IPS DF 19.7 (cell line): ENCODE measurements at places on chromosomes 7 and 10.

DNA sequence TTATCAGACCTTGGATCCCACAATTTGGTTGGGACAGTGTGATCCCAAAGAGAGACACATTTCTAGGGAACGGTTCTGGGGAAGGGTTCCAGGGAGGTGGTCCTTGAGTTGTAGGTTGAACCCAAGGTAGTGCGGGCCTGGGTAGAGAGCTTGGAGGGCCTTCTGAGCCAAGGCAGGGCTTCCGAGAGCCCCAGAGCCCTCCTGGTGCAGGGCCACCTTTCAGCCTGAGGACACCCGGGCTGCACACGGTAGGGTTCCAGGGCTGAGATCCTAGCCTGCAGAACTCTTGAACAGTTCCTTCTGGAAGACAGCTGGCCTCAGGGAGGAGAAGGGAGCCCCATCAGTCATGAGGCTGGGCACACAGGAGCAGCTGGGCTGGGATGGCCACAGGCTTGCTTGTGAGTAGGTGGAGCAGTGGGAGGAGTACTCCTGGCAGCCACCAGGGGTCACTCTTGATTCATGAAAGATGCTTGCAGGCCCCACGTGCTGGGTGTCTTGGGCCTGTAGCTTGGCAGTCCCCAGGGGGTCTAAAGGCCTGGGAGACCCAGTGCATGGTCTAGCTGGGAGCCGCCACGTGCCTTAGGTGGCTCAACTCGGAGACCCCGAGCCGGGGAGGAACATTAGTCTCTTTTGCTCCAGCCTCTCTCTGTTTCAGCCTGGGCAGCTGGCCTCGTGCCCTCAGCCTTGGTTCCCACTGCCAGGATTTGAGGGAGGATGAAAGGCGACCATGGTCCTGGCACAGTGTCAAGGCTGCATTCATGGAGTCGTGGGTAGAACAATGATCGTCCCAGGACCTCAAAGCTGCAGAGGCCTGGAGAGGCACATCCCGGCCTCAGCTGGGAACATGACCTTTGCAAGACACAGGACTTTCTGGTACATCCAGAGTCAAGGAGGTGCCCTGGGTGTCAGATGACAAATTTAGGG lies 381.6 kb downstream of the TYW1 start:
- peak; percentile 35 for DNase-seq

DNA sequence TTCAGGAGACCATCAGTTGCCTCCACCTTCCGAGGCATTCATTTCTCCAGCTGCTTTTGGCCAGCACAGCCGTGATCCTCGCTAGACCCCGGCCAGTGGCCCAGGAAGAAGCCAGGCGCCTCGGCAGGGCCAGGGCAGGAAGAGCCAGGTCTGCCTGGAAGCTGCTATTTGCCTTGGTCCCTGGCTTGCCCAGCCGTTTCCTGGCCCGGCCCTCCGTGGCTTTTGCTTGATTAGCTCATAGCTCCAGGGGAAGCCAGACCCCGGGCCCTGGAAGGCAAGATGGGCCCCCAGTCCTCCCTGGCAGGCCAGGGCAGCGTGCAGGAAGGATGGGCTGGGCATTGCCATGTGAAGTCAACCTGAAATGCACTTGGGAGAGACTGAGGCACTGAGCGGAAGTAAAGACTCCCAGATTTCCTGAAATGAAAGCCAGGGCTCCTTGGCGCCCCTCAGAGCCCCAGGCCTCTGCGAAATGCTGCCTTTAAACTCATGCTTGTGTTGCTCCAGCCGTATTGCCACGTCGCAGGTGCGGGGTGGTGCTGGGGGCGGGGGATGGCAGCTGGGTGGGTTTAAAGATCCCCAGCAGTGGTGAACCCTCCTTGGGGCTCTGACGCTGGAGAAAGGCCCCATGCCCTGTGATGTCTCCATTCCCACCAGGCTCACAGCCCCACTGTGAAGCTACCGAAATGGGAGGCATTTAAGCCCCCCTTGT lies 160.6 kb downstream of the GRK5 start:
- no peak for DNase-seq

GRCh38 chr7:74141705-74142104 lies 32.5 kb upstream of the EIF4H start:
- DNase-seq, result peak; percentile 57

GRCh38 chr7:32255036-32255435 lies 184.8 kb upstream of the PDE1C start:
- DNase-seq, result no peak

DNA sequence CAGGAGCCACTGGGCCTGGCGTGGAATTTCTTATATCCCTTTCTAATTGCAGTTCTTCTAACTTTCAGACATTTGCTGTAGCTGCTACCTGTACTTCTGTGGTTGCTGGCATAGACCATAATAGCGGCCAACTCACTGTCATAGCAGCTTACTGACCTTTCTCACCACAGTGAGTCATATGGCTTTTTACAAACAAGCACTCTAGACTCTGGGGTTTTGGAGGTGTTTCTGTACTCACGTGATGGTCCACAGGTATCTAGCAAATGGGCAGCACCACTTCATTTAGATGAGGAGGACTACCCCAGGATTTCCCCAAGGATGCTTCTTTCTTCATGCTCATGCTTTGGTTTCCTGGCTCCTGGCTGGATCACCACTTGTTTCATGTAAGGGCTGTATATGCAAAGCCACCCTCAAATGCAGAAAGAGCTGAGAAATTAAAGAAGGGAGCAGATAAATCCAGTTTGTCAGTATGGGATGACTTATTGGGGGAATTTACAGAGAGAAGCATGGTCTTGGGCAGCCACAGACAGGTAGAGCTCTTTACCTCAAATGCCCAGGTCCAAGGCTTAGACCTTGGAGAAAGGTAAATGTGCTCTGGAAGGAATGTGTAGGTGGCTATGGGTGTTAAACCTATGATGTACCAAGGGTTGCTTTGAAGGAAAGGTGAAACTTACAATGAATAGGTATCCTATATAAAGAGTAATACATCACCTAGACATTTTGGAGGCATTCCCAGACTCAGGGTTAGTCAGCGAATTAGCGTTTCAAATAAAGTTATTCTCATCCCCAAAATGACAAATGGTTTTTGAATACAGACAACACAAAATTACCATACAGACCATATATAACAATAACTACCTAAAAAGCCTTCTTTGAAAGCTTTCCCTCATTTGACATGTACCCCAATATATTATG lies 15.9 kb upstream of the SLC25A16 start:
- DNase-seq, result no peak

GRCh38 chr10:26573674-26574073 lies 123.8 kb upstream of the PDSS1 start:
- peak; percentile 28 for DNase-seq

DNA sequence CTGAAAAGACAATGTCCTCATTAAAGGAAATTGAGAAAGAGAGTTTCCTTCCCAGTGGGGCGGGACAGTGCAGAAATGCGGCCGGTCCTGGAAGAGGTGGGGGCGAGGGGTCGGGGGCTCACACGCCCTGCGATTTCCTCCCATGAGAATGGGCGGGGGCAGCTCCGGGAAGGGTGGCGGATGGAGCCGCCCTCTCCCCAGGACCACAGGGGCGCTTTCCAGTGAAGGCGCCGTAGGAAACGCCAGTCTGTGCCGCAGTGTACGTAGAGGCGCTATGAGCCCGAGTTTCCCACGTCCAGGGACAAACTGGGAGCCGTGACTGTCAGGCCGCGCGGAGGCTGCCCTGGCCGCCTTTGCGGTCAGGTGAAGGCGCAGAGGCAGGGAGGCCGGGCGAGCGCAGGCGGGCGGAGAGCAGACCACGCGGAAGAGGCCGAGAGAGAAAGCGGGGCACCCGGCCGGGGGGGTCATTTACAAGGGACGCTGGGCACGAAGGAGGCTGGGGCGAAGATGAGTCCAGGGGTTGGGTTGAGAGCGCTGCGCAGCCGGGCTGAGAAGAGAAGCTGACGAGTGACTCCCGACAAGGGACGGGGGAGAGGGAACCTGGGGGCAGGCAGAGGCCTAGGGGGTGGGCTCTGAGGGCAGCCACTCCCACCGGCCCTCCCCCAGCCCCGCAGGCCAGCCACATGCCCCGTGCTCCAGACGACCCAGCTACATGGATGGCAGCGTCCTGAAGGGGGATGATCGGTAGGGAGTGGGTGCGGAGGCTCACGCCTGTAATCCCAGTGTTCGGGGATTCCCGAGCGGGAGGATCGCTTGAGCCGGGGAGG lies 45.0 kb downstream of the ALOX5 start:
- DNase-seq, result no peak

DNA sequence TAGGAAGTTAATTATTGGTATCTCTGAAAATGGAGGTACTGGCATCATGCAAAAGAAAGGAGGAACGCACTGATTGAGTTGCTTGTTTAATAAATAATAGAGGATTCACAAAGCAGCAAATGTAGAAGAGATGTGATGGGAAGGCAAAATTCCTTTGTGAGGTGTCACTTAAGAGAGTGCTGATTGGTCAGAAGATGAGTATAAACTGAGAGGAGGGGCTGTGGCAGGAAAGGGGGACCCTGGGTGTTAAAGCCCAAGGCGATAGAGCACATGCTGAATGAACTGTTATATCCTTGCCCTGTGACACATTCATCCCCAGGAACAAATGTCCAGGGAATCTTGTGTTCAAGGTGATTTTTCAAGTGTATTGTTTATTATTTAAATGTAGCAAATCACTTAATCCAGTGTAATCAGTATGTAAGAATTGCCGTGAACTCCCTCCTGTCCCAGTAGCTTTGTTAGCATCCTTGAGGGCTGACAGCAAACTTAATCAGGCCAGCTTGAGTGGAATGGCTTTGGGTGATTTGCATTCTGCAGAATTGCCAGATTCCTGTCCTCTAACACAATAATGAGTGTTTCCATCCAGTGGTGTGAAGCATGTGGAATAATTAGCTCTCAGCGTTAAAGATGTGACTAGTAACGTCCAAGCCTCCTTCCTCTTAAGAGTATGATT lies 111.9 kb downstream of the CHN2 start:
- DNase-seq, result no peak

DNA sequence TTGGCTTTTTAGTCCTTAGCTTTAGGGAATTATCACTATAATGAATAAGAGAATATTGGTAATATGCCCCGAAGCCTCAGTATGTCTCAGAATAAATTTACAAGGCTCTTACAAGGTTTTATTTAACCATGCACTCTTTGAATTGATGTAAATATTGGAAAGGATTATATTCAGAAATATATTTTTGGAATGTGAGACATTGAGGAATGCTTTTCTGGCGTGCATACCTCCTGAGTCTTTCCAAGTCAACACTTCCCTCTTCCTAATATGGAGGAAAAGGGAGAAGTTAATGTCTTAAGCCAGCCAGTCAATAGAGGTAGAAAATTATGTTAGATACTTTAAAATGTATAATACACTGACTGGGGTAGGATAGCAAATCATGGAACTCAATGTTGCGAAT lies 1.2 kb upstream of the OR2F1 start:
- DNase-seq, result no peak

GRCh38 chr7:141115965-141116364 lies 42.1 kb downstream of the TMEM178B start:
- DNase-seq, result no peak

GRCh38 chr10:129676014-129676413 lies 209.0 kb downstream of the MGMT start:
- DNase-seq, result no peak

DNA sequence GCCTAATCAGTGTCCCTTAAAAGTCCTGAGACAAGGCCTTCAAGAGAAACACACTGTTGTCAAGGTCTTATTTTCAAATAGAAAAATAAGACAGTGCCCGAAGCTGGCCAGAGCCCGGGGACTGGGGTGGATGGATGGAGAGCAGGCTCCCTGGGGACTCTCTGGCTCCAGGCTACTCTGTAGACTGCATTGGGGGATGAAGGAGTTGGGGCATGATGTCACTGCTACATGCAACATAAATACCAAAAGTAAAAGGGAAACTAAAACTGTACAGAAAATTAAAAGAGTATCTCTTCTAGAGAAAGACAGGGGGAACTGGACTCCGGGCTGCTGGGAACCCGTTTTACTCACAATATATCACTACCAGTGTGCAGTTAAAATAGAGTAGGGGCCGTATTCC lies 629.8 kb downstream of the KCNMA1 start:
- no peak for DNase-seq

GRCh38 chr7:99371376-99371920 lies 3.1 kb upstream of the ARPC1B start:
- DNase-seq, result no peak

GRCh38 chr7:74334030-74334429 lies 44.8 kb downstream of the CLIP2 start:
- DNase-seq, result no peak

- DNase-seq, result no peak
Measured at GRCh38 chr10:11668847-11669610, 57.6 kb upstream of the USP6NL start.

- no peak for DNase-seq
Measured at GRCh38 chr7:45163692-45164052, 6.1 kb downstream of the RAMP3 start.
